Cortex of kidney (tissue), 1 donor: ENCODE measurements at places on chromosomes 12 and 14.

DNA sequence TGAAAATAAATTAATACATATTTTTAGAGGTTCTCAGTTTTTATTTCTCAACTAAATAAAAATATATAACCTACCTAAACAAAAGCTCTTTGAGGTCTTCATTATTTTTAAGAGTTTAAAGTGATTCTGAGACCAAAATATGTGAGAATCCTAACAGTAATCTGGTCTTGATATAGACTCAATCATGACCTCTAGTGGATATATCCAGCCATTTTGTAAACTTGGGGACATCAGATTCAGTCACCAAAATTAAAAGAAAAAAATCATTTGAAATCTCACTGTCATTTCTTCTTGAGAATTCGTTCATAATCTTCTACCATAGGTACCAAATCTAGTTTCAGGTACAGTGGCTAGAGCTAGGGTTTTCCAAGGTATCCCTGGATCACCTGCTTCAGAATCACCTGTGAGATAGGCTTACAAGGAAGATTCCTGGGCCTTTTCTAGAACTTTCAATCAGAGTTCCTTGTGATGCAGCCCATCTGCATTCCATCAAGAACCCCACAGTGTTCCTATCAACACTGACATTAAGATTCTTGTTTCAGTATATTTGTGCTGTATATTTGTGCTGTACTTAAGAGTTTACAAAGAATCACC lies 214.9 kb downstream of the ADAMTS20 start:
- no peak for DNase-seq

- DNase-seq = no peak
Observed at GRCh38 chr14:79040790-79041189, 870.6 kb downstream of the NRXN3 start.

GRCh38 chr14:28365510-28365909 lies 401.1 kb upstream of the FOXG1 start:
- no peak for DNase-seq

DNA sequence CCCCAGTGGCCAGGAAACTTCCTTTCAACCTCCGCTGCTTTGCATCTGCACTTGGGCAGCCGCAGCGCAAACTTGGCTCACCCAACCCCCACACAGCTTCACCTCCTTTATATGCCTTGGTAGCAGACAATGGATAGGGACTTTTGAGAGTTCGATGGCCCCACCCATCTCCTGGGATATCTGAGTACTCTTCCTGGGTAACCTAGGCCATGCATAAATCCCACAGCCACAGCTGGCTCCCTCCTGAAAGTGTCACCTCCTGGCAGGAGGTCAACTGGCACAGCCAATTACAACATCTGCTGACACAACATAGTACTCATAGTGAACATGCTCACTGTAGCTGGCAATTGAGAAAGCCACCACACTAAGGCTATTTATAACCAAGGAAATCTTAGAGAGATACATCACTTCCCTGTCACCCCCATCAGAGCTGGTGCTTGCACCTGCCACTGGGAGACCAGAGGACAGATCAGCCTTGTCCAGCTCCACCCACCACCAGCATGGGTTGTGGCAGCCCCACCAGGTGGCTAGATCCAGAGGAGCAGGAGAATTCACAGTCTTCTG lies 410.0 kb downstream of the SYT1 start:
- no peak for DNase-seq

DNA sequence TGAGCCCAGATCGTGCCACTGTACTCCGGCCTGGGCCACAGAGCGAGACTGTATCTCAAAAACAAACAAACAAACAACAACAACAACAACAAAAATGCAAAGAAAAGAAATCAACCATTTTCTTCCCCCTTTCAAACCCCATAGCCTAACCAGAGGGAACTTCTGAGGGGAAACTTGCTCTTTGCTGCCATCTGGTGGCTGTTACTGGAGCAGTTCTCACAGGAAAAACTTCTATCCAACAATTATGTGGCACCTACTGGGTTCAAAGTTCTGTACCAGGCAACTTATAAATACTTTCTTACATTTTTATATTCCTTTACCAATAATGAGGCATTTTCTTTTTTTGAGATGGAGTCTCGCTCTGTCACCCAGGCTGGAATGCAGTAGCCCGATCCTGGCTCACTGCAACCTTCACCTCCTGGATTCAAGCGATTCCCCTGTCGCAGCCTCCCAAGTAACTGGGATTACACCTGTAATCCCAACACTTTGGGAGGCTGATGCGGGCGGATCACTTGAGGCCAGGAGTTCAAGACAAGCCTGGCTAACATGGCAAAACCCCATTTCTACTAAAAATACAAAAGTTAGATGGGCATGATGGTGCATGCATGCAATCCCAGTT lies 50.9 kb upstream of the BICDL1 start:
- no peak for DNase-seq

DNA sequence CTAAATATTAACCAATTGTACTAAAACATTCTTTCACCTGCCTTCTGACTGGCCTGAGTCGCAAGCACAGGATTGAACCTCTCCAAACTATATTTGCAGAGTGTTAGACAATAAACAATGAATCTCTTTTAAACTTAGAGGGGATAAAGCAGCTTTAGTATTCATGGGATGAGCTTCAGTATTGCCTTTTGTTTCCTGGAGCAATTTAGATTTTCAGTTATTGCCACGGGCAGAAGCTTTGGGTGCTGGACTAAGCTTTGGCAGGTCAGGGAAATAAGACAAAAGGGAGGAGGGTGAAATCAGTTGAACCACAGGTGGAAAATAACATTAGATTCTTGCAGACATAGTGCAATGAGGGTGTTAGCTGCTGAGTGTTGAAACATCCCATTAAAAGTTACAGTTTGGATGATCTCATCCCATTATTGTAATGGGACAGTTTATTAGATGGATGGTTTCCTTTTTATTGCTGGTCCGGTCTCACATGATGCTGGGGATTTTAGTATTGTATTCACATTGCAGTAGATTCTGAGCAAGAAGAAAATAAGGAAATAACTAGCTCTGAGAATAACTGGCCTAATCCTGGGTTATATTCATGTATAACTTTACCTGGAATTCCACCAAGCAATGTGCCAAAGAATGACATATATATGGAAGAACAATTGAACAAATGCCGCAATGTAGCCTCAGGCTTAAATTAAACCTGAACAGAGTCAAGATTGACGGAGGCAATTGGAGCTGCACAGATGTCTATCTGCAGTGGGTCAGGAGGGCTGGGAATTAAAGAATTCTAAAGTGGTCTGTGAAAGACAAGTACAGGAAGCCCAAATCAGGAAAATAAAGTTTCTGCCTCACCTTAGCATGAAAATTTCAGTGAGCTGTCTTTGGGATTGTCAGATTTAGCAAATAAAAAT lies 1092.8 kb upstream of the SEL1L start:
- no peak for DNase-seq
